Activated naive CD8-positive, alpha-beta T cell treated with anti-CD3 and anti-CD28 coated beads, Interleukin-2, amount 50 U/mL, for 24 hours (primary cell): ENCODE measurements at places on chromosomes 16 and 17.
A peak's percentile ranks its signal among the peaks of the same experiment; 100 is the strongest.

DNA sequence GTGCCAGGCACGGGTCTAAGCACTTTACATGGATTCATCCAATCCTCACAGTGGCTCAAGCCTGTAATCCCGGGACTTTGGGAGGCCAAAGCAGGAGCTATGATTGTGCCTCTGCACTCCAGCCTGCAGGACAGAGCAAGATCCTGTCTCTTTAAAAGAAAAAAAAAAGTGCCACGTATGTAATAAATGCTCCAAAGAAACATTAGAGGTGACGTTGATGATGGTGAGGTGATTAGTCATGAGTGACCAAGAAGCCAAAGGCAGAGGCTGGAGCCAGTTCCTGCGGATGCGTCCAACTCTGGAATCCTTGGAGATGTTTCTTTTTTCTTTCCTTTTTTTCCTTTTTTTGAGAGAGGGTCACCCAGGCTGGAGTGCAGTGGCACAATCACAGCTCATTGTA lies 59.4 kb upstream of the SIAH1 start:
- DNase-seq = no peak

GRCh38 chr16:64225036-64225435 lies 896.8 kb downstream of the CDH11 start:
- no peak for DNase-seq

GRCh38 chr16:26569793-26570192 lies 496.9 kb upstream of the C16orf82 start:
- DNase-seq = no peak

DNA sequence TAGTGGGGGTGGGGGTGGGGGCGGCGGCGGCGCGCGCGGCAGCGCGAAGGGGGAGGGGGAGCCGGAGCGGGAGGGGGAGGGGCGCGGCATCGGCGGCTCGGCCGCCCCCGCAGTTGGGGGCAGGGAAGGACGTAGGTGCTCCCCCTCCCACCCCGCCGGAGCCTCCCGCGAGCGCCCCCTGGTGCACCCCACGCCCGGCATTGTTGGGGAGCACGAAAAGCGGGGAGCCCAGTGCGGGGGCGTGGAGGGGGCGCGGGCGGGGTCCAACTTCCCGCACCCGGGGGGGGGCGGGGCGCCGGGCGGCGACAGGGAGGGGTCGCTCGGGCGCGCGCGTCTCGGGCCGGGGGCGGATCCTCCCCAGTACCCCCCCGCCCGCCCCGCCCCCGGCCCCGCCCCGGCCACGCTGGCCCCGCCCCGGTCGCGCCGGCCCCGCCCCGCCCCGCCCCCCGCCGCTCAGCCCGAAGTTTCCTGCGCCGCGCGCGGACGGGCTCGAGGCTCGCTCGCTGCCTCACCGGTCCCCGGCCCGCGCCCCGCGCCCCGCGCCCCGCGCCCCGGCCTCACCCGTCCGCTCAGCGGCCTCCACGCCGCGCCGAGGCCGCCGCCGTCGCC lies at the start of gene CACNA1H:
Gene CACNA1H (plus strand): TSS at position 456 of the 609 bp plus-strand sequence. CDS start 632 bp downstream, outside the sequence.
- DNase-seq = peak; percentile 55

DNA sequence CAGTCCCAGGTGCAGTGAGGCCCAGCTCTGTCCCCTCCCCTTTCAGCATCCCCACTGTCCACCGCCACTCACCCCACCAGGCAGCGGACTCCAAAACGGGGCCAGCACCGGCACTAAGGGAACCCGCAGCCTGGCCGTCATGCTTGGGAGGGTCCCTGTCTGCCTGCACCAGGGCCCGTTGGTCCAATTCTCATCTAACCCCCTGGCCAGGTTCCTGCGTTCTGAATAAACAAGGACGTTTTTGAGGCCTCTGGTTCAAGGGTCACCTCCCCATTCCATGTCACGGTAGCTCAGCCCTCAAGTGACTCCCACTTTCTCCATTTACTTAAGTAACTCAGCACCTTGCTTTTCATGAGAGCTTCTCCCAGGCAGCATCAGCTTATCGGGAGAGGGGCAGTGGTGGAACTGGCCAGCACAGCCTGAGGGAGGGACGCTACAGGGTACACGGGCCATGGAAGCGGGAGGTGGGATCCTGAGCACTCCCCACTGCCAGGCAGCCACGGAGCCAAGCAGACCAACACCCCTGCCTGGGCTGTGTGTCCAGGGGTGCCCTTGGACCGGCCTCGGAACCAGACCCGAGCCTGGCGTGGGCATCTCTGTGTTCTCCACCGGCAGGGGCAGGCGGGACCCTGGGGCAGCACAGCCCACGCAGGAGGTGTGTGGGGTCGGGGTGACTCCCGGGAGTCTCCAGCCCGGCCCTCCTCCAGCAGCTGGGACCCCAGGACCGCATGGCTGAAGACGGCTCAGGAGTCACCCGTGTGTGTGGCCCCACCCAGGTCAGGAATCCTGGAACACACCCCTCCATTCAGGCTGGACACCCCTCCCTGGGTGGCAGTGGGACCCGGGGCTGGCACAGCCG lies 74.9 kb upstream of the GNG13 start:
- no peak for DNase-seq

DNA sequence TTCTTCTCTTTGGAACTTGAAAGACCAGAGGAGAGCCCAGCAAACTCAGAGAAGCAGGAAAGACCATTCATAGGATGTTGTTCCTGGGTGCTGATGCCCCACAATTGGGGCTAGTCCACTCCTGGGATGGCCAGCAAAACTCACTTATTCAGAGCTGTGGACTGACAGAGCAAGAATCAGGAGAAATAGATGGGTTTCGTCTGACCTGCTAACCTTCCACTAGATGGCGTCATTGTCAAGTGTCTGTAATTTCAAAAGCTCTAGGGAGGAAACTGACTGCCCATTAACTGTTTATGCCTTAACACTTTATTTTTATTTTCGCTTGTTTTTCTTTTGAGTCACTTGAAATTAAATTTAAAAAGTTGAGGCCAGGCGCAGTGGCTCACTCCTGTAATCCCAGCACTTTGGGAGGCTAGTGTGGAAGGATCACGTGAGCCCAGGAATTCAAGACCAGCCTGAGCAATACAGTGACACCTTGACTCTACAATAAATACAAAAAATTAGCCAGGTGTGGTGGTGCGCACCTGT lies 28.7 kb upstream of the MILR1 start:
- DNase-seq = no peak
